ENCODE measurements at places on chromosomes 2 and 18.

GRCh38 chr2:238968616-238969384 lies 120.9 kb downstream of the TWIST2 start:
- DNase-seq = no peak

DNA sequence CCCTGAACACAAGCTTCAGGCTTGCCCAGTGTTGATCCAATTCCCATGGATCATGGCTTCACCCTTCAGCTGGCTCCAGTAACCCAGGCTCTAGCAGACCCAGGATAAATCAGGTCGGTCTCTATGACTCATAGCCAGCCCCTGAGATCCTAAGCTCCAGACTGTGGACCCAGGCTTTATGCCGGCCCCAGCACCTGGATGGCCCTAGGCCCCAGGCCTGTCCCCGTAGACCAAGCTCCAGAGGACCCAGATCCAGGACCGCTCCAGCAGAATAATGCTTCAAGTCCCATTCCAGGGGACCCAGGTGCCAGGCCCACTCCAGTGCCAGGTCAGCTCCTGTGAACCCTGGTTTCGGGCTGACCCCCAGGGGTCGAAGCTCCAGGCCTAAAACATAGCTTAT lies 1589.9 kb upstream of the DDX18 start:
- no peak for DNase-seq

- peak; percentile 41 for DNase-seq
Measured at GRCh38 chr18:48328473-48329210, 80.5 kb downstream of the ZBTB7C start.

DNA sequence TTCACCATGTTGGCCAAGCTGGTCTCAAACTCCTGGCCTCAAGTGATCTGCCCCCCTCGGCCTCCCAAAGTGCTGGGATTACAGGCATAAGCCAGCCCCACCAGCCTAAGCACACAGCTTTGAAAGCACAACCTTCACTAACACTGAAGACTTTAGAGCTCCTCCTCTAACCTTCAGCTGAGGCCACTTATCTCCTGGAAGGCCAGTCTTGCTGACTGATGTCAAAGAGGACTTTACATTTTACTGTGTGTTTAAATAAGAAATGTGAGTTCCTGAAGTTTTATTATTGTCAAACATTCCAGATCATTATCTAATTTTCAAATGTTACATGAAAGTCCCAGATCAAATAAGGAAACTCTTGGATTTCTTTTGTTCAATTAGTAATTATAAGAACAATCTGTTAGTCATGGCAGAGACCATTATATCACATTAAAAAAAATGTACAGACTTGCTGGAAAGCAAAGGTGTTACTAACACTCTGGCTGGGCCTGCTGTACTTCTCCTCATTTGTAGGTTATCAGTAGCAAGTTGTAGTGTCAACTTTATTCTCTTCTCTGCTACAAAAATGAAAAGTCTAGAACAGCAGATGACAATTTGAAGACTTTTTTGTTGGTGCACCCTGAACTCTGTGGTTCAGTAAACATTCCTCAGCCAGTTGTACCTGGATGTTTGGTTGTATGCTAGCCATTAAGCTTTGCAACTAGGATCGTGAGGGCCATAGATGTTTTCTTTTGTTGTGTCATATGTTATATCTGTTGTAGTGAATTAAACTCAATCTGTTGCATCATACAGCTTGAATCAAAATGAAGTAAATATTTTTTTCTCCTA lies 80.0 kb downstream of the AOX1 start:
- no peak for DNase-seq

- DNase-seq = no peak
Measured at GRCh38 chr2:172970660-172971059, 105.0 kb upstream of the MAP3K20 start.

- peak; percentile 88 for DNase-seq
Measured at GRCh38 chr2:215537611-215538010, 101.7 kb upstream of the FN1 start.

GRCh38 chr18:50857694-50858093 lies 21.2 kb upstream of the ME2 start:
- DNase-seq = no peak

GRCh38 chr18:13532406-13533075 lies 193.8 kb downstream of the FAM210A start:
- DNase-seq = no peak

DNA sequence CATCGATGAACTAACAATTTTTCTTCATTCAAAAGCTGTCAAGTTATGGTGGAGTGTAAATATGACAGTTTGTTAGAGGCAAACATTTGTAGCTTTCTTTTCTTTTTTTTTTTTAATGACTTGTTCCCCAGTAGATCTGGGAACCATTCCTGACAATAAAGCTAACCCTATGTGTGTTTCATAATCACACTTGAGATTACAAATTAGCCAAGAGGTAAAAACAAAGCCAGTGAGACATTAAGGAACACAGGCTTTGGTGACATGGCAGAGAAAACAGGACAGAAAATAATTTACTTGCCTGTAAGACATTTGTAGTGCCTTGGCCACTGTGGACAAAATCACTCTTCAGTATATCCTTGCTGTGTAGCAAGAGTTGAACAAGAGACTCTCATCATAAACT lies 135.9 kb downstream of the UBE2E3 start:
- DNase-seq = no peak

GRCh38 chr2:48851161-48851560 lies 95.6 kb upstream of the LHCGR start:
- DNase-seq = no peak

Data from foreskin fibroblast (primary cell).